ENCODE measurements at places on chromosomes 11 and 22.

DNA sequence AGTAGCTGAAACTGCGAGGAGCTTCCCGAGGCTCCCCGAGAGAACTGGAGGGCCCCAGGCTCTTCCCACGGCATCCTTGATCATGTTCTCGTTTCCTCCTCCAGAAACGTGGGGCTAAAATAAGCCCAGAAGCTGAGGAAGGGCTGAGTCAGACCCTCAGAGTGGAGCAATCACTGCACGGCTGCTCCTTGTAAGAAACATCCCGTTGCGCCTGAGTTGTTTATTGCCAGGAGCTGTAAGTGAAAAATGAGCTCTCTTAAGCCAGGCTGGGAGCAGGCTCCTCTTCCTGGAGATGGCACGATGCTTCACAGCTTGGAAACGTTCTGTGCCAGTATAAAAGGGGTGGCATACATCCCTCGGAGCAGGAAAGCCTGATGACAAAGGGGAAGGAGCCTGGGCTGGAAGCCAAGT lies 47.3 kb upstream of the SYN3 start:
- no peak for DNase-seq
- peaks cover 3% of the 10 kb centered on the region for H3K36me3 ChIP-seq
- peaks cover 7% of the 10 kb centered on the region for H3K4me1 ChIP-seq
- H3K27me3 ChIP-seq = no peaks in the 10 kb centered on the region

DNA sequence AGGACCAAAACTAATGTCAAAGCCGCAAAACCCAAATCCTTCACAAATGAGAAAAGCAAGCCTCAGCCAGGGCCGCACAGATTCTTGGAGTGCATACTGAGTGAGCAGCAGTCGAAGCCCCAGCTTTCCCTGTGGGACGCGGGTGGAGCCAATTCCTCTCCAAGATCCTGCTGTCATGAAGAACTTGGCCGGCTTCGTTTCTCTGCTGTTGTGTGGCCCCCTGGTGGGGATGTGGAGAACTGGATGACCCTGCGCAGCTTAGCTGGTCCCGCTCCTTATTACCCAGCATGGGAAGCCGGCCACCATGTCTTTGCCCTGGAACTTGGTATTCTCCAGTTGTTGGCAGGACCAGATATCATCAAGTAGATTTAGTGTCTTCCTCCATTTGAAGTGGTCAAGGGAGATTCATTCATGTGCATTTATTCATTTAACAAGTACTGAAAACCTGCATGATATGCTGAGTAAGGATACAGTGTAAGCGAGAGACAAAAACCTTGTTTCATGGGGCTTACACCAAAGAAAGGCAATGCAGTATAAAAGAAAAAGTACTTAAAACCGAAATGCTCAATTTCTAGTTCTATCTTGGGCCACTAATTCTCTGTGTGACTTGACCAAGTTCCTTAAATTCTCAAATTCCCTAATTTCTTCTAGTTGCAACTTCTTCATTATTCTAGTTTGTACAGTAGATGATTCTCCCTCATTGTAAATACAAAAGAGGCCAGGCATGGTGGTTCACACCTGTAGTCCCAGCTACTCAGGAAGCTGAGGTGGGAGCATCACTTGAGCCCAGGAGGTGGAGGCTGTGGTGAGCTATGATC lies 56.7 kb upstream of the CRTAM start:
- DNase-seq = peak; percentile 92
- H3K27me3 ChIP-seq = peaks cover 8% of the 10 kb centered on the region
- peaks cover 44% of the 10 kb centered on the region for H3K4me1 ChIP-seq
- no peak overlapping the region for H3K27ac ChIP-seq
- no peak overlapping the region for H3K4me3 ChIP-seq

DNA sequence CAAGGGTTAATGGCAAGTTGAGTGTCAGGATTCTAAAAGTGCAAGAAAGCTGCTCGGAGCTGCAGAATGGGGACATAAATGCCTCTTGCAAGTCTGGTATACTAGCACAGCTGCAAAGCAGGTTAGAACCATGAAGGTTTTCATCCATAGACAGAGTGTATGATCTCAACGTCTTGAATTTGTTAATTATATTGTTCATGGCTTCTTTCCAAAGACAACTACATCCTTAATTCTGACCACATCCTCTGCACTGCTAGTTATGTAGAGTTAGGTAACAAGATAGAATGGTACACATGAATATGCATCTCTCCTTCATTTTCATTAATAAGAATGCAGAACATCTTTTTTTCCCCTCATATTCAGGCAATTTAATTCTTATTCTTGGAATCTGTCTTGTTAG lies 34.2 kb downstream of the EXPH5 start:
- peaks cover 1% of the 10 kb centered on the region for H3K27me3 ChIP-seq
- H3K4me1 ChIP-seq = peaks cover 9% of the 10 kb centered on the region
- DNase-seq = no peak

GRCh38 chr11:130580372-130580771 lies 131.9 kb downstream of the ADAMTS15 start:
- H3K27ac ChIP-seq = no peak overlapping the region
- DNase-seq = no peak
- peaks cover 3% of the 10 kb centered on the region for H3K27me3 ChIP-seq
- no peaks in the 10 kb centered on the region for H3K36me3 ChIP-seq
- H3K4me3 ChIP-seq = no peak overlapping the region
- H3K4me1 ChIP-seq = peaks cover 8% of the 10 kb centered on the region

Measured in endothelial cell (in vitro differentiated cells).